Activated CD4-positive, alpha-beta memory T cell treated with anti-CD3 and anti-CD28 coated beads, Interleukin-2, amount 10 ng/mL, durations not matched to agents 7 days and 5 days (primary cell): ENCODE measurements at places on chromosomes 11 and 22. TPM values are rescaled to one million over a fixed set of nuclear protein-coding genes. Genes with fewer than 3 reads are reported as not detected.

GRCh38 chr11:62145261-62145871, 21.6 kb downstream of the INCENP start:
- no peak overlapping the region for H3K27ac ChIP-seq
- H3K4me1 ChIP-seq = no peaks in the 10 kb centered on the region
- peaks cover 79% of the 10 kb centered on the region for H3K36me3 ChIP-seq
- no peaks in the 10 kb centered on the region for H3K27me3 ChIP-seq
- peak; percentile 15 for DNase-seq

GRCh38 chr11:126989942-126990715, 10.4 kb downstream of the KIRREL3 start:
- no peaks in the 10 kb centered on the region for H3K4me1 ChIP-seq
- no peaks in the 10 kb centered on the region for H3K36me3 ChIP-seq
- peaks cover 6% of the 10 kb centered on the region for H3K27me3 ChIP-seq

The SLN gene
- not detected for total RNA-seq

The NFAM1 gene
- 0.05 TPM for total RNA-seq

The INPP5J gene
- total RNA-seq = not detected

DNA sequence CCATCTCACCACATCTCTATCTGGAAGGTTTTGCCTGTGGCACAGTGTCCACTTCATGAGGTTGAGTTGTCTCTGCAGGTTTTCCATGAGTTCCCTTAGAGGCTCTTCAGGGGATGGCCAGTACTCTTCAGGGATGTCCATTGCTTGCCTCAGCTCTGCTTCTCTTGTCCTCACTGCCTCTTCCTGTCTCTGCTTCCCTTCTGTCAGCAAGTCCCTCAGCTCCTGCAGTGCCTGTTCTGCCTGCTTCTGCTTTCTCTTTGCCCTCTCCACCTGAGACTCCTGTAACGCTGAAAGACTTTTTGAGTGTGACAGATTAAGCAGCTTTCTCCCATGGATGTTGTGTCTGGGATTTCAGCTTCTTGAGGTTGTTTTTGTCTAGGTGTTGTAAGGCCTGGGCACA, 38.2 kb upstream of the MRPL17 start:
- no peak for DNase-seq
- no peak overlapping the region for H3K4me3 ChIP-seq
- H3K4me1 ChIP-seq = peaks cover 57% of the 10 kb centered on the region

GRCh38 chr11:69352715-69353319, 58.9 kb downstream of the MYEOV start:
- peaks cover 5% of the 10 kb centered on the region for H3K4me1 ChIP-seq
- DNase-seq = peak; percentile 27
- H3K27me3 ChIP-seq = peaks cover 8% of the 10 kb centered on the region
- no peaks in the 10 kb centered on the region for H3K36me3 ChIP-seq
- H3K4me3 ChIP-seq = no peak overlapping the region

DNA sequence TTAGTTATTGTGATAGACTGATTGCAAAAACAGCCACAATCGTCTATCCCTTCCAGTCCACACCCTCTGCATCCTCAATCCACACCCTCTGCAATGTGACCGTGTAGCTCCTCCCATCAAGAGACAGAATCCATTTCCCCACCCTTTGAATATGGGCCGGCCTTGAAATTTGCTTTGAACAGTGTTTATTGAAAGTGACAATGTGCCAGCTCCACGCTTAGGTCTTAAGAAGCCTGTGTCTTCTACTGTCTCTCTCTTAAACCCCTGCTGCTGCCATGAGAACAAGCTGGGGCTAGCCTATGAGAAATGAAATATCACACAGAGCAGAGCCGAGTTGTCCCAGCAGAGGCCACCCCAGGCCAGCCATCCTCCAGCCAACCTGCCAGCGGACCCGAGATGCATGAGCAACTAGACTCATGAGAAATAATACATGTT, 22.3 kb upstream of the MICAL2 start:
- DNase-seq = peak; percentile 56
- H3K36me3 ChIP-seq = peaks cover 3% of the 10 kb centered on the region
- H3K27me3 ChIP-seq = peaks cover 3% of the 10 kb centered on the region
- H3K4me3 ChIP-seq = peak overlapping the region; percentile 26

The RAG1 gene
- 0.08 TPM for total RNA-seq

DNA sequence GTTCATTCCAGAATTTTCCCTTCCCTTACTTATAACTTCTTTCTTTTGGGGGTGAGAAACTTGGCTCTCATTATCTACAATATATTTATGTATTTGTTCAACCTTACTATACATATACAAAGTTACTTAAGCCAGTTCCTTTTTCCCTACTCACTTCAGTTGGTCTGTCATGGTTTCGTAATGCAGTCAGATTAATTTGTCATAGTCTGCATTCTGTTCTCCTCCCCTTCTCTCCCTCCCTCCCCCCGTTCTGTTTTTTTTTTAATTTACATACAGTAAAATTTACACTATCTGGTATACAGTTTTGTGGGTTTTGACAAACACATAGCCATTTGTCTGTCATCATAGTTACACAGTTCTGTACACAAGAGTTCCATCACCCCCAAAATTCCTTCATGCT, 71.8 kb upstream of the ADORA2A start:
- peaks cover 56% of the 10 kb centered on the region for H3K36me3 ChIP-seq
- H3K27me3 ChIP-seq = no peaks in the 10 kb centered on the region
- no peak overlapping the region for H3K27ac ChIP-seq

DNA sequence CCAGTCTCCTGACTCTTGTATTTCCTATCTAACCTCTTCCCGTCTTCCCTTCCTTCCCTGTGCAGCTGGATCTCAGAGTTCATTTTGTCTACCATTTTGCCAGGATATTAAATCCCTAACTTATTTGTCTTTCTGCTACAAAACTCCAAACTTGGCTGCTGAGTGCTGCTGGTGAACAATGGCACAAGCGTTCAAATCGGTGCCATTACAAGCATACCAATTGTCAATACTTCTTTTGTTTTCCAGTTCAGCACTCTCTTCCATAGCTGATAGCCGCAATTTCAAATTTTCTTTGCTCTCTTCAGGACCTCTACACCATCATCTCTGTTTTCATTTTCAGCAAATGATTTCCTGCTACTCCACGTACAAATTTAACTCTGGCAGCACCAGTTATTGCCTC, 13.4 kb downstream of the IL18 start:
- H3K27me3 ChIP-seq = no peaks in the 10 kb centered on the region
- H3K27ac ChIP-seq = no peak overlapping the region
- H3K36me3 ChIP-seq = no peaks in the 10 kb centered on the region
- H3K4me3 ChIP-seq = no peak overlapping the region
- H3K4me1 ChIP-seq = no peaks in the 10 kb centered on the region
- no peak for DNase-seq

GRCh38 chr11:35151683-35152280, 12.8 kb downstream of the CD44 start:
- no peak for DNase-seq
- H3K27ac ChIP-seq = no peak overlapping the region
- H3K4me1 ChIP-seq = peaks cover 93% of the 10 kb centered on the region
- peaks cover 91% of the 10 kb centered on the region for H3K36me3 ChIP-seq
- no peak overlapping the region for H3K4me3 ChIP-seq
- no peaks in the 10 kb centered on the region for H3K27me3 ChIP-seq

DNA sequence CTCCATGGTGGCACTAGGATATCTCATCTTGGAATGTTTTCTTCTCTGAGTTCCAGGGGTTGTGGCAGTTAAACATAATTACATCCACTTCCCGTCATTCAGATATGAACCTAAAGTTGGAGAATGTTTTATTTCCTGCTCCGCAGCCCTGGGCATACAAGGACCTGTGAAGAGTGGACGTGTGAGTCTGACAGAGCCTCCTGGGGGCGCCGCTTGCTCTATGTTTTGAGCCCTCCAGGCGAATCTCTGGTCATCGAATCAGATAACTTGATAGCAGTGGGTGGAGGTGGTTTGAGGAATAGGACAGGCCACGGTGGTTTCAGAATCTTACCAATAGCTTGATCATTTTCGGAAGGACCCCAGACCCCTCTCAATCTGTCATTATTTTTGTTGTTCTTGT, 174.2 kb downstream of the NTM start:
- no peak for DNase-seq
- H3K27me3 ChIP-seq = no peaks in the 10 kb centered on the region
- no peaks in the 10 kb centered on the region for H3K4me1 ChIP-seq
- no peak overlapping the region for H3K27ac ChIP-seq

GRCh38 chr22:49107561-49107960, 720.1 kb downstream of the BRD1 start:
- H3K36me3 ChIP-seq = no peaks in the 10 kb centered on the region
